ENCODE measurements at places on chromosomes 7 and 10.

DNA sequence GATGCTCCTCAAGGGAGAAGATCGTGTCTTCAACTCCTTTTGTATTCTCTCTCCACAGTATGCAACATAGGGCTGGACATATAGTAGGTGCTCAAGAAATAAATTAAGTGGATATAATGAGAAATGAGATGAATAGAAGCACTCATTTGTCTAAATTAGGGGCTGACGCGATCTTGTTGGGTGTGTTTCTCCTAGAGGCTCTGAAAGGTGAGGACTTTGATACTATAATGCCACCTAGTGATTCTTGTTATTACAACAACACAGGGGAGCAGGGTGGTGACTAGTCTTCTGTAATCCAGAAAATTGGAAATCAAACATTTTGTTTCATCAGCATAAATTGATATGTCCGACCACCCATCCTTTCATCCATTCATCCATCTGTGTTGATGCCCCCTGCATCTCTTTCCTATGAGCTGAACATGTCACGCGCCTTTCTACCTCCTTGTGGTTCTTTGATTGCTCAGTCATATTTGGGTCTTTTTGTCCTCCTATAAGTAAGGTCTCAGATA, 3.5 kb upstream of the CFAP58 start:
- DNase-seq: no peak

GRCh38 chr7:139232904-139233303, 1.9 kb downstream of the UBN2 start:
- no peak for DNase-seq

- no peak for DNase-seq
These were observed 407.5 kb downstream of the INHBA start for GRCh38 chr7:41295455-41295815.

DNA sequence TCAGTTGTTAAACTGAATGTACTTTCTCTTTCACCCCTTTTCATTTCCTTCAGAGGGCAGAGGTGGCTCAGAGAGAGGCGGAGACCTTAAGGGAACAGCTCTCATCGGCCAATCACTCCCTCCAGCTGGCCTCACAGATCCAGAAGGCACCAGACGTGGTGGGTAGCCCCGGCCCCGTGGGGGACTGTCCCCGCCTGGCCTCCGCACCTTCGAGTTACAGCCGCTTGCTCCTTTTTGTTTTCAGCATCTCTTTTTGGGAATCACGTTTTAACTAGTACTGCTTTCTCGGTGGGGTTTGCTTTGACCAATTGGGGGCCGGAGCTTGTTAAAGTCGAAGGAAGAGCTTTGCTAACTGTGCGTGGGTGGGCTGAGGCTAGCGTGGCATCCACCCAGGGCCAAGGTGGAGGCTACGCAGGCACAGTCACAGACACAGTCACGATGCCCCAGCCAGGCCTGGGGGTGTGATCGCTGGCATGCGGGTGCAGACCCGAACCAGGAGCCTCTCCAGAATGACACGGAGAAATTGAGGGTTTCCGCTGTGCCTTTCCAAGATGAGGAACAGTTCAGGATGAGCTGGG, 116.2 kb upstream of the SH2B2 start:
- no peak for DNase-seq

DNA sequence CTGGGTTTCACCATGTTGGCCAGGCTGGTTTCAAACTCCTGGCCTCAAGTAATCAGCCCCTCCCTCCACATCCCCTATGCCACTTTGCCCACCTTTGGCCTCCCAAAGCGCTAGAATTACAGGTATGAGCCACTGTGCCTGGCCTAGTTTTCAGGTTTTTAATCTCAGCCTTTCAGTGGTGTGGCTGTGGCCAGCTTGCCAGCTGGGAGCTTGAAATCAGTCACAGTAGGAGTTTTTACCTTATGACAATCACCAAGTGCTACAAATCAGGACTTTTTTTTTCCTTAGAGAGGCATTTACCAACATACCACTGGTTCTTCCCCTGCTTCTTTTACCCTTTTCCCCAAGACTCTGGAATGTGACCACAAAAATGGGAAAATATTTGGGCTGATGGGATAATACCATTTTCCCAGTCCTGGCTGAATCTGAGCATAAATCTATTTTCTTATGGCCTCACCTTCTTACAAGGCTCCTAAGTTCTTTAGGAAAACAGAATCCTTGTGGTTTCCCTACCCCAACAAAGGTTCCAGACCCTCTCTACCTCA, 6.2 kb downstream of the STEAP4 start:
- DNase-seq: no peak

- DNase-seq: no peak
These were observed 62.8 kb downstream of the EGFR start for GRCh38 chr7:55081472-55082227.

GRCh38 chr7:25863005-25863728, 288.8 kb upstream of the NFE2L3 start:
- no peak for DNase-seq

DNA sequence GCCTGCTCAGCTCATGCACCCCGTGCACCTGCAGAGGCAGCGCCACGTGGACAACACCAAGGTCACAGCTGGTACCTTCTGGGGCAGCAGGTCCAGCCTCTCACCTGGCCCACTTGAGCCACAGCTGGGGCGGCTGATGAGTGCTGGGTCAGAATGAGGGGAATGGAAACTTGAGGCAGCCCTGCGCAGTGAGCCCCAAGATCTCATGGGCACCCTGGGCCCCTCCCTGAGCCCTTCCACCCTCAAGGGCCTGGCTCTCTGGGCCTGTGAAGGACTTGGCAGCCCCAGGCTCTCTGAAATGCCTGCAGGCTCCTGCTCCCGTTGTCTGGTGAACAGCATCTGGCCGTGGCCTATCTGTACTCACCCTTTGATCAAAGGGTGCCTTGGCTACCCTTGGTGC, 112.7 kb downstream of the TCERG1L start:
- no peak for DNase-seq
